ENCODE measurements at places on chromosomes 2 and 18.

GRCh38 chr2:76298041-76298440 is 587.3 kb upstream of the GCFC2 start:
- DNase-seq = no peak

GRCh38 chr2:219107758-219108157 is 47.0 kb upstream of the IHH start:
- no peak for DNase-seq

GRCh38 chr2:143375384-143375880 is 246.2 kb downstream of the ARHGAP15 start:
- DNase-seq = no peak

- DNase-seq = no peak
These were observed 36.4 kb downstream of the REEP1 start for GRCh38 chr2:86301009-86301408.

DNA sequence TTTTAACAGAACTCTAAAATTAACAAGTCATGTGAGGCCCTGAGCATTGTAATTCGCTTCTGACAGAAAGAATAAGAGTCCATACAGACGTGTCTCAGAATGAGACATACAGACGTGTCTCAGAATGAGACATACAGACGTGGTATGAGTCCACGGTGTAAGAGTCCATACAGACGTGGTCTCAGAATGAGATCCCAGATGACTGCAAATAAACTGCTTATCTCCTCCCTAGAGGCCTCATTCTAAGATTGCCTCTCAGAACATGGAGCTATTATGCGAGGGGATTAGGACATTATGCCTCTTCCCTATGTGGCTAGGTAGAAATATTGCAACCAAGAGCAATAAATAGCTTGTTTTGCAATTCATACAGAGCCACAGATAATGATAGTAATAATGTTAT is 63.9 kb downstream of the NEB start:
- no peak for DNase-seq

- DNase-seq = no peak
These were observed 140.2 kb upstream of the ID2 start for GRCh38 chr2:8541636-8542035.

- DNase-seq = no peak
These were observed 25.2 kb downstream of the NPPC start for GRCh38 chr2:231900972-231901371.

- DNase-seq = no peak
These were observed 102.0 kb downstream of the SH3RF3 start for GRCh38 chr2:109230941-109231420.

GRCh38 chr2:137838255-137839092 is 125.8 kb upstream of the HNMT start:
- DNase-seq = no peak

- no peak for DNase-seq
These were observed 137.3 kb upstream of the GLI2 start for GRCh38 chr2:120598416-120598815.

DNA sequence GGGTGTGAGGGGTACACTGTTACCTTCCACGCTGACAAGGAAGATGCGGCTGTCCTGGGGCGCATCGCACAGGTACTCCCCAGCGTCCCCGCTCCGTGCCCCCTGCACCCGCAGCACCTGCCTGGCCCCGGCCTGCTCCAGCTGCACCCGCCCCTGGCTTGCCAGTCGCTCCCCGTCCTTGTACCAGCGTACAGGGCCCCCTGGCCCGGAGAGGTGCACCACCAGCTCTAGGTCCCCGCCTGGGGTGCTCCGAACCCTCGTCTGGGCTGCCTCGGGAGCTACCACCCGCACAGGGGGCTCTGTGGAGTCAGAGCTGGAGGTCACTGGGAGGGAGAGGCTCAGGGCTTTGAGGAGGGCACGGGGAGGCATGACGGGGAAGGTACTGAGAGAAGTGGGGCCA is 13.5 kb downstream of the TMEM198 start:
- DNase-seq = no peak

- no peak for DNase-seq
These were observed 141.8 kb downstream of the MYO1B start for GRCh38 chr2:191386938-191387536.

GRCh38 chr2:215746887-215747615 is 266.3 kb downstream of the MREG start:
- no peak for DNase-seq
